Mesothelial cell of epicardium (in vitro differentiated cells): ENCODE measurements at places on chromosomes 3 and 15.

DNA sequence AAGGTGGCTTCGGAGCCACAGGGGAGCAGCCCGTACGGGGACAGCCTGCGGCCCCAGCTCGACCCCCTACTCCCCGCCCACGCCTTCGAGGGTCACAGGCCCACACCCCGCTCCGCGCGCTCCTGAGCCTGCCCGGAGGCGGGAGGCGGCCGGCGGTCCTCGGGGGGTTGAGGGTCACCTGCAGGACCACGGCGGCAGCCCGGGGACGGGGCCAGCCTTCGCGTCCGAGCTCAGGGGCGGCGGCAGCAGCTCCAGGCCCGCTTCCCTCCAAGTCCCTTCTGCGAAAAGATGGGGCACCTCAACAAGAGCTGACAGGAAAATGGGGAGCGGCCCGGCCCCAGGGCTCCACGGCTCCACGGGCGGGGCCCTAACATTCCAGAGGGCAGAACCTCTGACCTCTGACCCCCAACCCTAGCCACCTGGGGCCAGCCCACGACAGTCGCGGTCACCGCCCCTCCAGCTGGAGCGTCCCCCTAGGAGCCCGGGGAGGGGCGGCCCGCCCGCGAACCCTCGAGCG lies 428 bp downstream of the LYSMD4 start:
- no peak for DNase-seq

GRCh38 chr3:113758389-113759024 lies 11.7 kb downstream of the ATP6V1A start:
- DNase-seq = no peak

DNA sequence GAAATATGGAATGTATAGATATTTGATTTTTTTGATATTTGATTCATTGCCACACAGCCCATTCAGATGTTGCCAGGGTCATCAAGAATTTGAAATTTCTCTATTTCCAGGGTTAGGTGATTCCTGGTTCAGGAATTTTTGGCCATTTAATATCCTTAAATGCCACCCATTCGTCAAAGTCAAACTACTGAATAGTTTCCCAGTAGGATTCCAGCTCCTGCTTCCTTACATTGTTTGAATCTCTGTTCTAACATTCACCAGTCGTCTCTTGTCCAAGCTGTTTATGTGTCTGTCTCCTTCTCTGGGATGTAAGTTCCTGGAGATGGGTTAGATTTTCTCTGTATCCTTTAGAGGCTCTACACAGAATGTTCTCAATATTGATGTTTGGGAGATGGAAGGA lies 124.9 kb upstream of the TLE3 start:
- DNase-seq = no peak

- no peak for DNase-seq
Measured at GRCh38 chr3:121436641-121437040, 109.1 kb downstream of the POLQ start.

GRCh38 chr15:78420220-78420619 lies 17.8 kb upstream of the IREB2 start:
- DNase-seq = no peak

- DNase-seq = no peak
Measured at GRCh38 chr3:1365528-1365927, 272.7 kb downstream of the CNTN6 start.

DNA sequence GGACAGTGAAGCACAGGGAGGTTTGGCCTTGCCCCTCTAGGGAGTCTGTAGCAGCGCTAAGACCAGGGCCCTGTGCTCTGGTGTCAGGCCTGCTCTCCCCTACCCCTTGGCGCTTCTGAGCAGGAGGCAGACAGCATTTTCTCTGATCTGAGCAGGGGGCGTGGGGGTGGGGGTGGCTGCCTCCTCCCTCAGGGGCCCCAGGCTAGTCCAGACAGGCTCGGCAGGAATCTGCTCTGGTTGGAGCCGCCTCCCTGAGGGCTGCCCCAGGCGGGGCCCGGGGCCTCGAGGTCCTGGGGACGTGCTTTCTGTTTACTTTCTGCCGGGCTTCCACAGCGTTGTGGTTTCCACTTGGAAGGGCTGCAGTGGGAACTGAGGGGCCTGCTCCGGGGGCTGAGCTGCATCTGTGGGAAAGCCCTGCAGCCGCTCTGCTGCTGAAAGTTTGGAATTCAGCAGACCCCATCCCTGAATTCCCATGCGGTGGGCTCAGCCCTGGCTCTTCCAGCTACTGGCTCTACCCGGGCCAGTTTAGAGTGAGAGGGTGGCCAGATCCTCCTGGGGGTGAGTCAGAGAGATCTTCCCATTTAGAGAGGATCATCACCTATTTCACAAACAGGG lies 105.4 kb downstream of the LINGO1 start:
- peak; percentile 81 for DNase-seq

- no peak for DNase-seq
Measured at GRCh38 chr3:185347399-185347798, 15.5 kb upstream of the MAP3K13 start.

DNA sequence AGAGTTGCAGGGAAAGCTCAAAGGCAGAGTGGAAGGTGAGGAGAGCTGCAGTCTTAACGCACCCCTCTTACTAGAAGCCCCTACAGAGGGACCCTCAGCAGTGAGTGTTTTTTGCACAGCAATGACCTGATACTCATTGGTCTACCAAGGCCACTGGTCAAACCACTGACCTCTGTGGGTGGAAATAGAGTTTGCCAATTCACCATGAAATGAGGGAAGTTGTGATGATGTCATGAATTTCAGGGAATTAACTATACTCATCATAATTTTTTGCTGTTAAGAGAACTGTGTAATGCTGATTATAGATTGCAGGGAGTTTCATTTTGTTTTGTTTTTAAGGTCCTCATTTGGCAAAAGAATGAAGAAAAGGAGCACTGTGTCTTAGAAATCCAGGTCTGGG lies 101.7 kb upstream of the SMAD3 start:
- no peak for DNase-seq

GRCh38 chr3:73768524-73769308 lies 144.0 kb upstream of the PDZRN3 start:
- DNase-seq = no peak

GRCh38 chr15:76565366-76565765 lies 228.8 kb downstream of the ISL2 start:
- DNase-seq = no peak

GRCh38 chr15:31840849-31841476 lies 189.4 kb upstream of the CHRNA7 start:
- DNase-seq = no peak

DNA sequence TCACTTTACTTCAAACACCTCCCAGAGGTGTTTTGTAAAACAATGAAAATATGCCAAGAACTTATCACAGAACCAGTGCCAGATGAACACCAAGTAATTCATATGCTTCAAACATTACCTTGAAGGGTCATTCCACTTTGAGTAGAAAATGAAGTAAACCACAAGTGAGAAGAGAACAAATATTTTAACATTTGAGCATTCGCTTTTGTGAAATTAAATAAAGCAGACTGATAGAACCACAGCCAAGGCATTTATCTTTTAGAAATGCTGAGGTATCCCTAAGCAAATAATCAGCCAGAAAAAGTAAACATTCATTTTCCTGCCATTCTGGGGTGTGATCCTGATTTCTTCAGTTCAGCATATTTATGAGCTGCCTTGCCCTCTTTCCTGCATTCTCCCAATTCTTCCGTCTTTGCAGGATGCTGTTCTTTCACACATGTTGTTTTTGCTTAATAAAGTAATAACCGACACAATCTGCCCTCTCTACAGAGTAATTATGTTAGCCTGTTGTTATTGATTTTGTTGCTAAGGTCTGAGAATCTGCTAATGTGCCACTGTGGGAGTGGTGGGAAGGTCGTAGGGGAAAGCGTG lies 235.6 kb upstream of the TGFBR2 start:
- no peak for DNase-seq

DNA sequence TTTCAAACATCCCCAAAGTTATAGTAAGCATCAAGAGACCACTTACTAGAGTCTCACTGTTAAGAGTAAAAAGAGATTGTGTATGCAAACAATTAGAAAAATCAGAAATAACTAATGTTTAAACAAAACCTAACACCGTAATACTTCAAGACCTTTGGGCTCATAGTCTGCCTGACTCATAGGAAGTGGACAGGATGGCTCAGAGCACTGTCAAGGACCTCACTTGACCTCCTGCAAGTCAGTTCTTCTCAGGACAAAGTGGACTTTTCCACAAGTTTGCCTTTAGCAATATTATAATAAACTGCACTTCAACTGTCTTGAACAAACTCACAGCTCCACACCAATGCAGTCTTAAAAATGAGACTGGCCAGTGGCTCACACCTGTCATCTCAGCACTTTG lies 34.8 kb downstream of the IL12A start:
- DNase-seq = no peak

DNA sequence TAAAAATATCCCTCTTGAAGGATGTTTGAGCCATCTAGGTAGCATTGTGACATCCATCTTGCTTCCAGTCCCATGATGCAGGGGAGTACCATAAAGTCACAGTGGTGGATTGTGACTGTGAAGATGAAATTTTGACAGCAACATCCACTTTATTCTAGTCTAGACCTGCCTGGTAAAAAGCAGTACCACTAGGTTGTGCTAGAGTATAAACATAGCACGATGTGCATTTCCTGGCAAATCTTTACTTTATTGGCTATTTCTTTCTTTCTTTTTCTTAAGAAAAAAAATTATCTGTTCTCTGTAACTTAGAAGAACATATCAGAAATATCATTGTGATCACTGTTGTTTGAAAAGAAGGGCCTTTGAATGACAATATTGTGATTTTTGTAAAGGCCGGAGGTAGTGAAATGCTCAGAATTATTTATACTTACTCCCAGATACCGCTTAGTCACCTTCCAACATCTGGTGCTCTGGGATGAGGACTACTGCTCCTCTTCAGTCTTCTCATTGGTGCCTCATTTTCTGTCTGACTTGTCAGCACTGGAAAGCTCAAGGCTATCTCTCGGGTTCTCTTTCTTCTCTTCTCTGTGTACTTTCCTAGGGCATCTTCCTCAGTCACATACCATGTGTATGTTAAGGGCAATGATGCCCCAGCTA lies 35.6 kb downstream of the AGBL1 start:
- DNase-seq = no peak

DNA sequence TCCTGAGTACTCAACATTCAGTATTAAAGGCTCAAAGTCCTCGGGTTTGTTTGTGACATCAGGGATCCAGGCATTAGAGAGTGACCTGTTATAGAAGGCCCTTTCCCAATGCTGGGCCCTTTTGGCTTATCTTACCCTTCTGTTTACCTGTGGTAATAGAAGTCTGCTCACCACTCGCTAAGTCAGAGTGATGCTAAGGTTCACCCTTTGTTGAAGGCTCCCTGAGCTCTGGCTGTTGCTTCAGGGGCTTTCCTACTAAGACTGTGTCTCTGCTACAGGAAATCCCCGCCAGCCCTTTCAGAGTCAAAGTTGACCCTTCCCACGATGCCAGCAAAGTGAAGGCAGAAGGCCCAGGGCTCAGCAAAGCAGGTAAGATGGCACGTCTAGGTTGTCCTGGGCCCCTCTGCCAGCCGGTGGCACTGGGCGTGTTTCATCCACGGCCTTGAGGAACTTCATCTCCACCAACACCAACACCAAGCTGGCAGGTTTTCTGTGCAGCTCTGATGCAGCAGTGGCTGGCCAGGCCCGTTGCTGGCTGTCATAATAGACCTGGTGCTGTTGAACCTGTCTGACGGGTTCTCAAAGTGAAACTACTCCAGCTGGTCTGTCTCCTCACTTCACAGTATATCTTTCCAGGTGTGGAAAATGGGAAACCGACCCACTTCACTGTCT lies 99.1 kb downstream of the DNASE1L3 start:
- DNase-seq = peak; percentile 68

- no peak for DNase-seq
Measured at GRCh38 chr15:49155834-49156627, 632 bp upstream of the COPS2 start.

DNA sequence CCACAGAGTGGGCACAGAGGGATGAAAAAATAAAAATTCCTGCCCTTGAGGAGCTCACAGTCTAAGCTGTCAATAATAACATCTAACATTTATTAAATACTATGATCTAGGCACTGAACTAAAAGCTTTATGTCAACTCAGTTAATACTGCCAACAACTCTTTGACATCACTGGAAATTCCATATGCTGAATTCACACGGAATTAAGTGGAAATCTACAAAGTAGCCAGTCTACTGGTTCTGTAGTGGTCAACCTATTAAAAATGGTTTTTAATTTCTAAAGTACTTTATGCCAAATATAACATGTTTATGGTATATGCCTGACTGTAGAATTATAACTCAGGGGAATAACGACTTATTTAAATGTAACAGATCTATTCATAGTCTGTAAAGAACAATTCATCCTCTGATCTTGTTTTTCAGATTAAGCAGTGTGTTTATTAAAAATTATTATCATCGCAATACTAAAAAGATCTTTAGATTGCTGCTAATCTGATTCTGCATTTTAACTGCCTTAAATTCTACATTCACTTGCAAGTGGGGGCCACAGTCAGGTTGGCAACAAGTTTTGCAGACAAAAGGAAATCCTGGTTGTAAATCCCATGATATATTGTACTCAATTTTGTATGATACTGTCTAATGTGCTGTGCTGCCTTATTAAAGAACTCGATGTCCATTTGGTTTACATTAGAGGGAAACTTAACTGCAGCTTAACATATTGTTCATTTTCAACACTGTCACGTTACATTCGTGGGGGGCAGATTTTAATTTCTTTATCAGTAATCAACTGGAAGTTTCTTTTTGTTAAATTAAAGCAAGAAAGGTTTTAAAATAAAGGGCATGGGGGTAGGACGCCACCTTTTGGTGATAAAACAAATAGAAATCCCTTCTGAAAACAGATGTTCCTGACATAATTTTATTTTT lies 2.6 kb upstream of the FOXP1 start:
- no peak for DNase-seq

DNA sequence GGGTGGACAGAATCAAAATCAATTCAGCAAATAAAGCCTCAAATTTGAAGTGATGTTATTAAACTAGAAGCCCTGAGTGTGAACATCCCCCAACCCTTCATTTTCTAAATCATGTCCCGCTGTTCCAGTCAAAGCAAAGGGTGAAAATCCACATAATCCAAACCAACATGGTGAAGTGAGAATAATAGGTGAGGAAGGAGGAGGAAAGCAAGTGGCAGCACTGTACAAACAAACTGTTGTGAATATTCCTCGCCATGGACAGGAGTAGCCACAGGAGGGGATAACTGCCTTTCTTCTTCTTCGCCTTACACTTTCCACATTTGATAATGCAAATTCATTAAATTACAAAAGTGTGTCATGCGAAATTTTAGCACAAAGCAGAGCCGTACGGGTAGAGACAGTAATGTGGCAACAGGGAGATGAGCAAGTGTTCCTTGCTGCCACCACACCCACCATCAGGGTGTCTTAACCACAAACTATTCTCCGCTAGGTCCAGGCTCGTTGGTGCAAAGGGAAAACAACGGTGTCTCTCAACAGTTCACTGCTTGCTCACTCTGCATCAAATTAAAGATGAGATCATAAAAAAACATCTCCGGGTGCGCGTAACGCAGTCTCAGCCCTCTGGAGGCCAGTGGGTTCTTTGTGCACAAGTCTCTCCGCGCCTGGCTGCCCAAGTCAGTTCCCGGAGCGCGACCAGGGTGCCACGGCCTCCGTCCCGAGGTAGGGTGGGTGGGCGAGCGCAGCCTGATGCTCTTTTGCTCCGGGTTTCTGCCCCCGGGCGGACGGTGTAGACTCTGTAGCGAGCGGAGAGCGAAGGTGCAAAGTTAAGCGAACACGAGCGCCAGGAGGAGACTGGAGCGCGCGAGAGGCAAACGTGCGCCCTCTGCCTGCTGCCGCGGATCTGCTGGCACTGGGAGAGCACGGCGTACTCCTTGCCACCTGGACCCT lies 6.7 kb downstream of the EPHA3 start:
- peak; percentile 55 for DNase-seq

GRCh38 chr3:2645001-2645400 lies 465.2 kb downstream of the IL5RA start:
- DNase-seq = no peak
